ENCODE measurements at places on chromosomes 5 and 9. TPM values are rescaled to one million over a fixed set of nuclear protein-coding genes. Genes with fewer than 3 reads are reported as not detected.

DNA sequence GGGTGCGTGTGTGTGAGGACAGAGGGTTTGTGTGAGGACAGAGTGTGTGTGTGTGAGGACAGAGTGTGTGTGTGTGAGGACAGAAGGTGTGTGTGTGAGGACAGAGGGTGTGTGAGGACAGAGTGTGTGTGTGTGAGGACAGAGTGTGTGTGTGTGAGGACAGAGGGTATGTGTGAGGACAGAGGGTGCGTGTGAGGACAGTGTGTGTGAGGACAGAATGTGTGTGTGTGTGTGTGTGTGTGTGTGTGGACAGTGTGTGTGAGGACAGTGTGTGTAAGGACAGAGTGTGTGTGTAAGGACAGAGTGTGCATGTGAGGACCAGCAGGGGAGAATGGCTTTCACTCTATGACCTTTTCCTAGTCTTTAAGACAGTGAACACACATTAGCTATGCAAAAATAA, 63.1 kb upstream of the UBAC1 start:
- no peaks in the 10 kb centered on the region for H3K27me3 ChIP-seq
- H3K27ac ChIP-seq: no peak overlapping the region
- DNase-seq: peak; percentile 10
- H3K4me1 ChIP-seq: no peaks in the 10 kb centered on the region
- no peak overlapping the region for H3K4me3 ChIP-seq

The NR4A3 gene
- total RNA-seq: 34.1 TPM

DNA sequence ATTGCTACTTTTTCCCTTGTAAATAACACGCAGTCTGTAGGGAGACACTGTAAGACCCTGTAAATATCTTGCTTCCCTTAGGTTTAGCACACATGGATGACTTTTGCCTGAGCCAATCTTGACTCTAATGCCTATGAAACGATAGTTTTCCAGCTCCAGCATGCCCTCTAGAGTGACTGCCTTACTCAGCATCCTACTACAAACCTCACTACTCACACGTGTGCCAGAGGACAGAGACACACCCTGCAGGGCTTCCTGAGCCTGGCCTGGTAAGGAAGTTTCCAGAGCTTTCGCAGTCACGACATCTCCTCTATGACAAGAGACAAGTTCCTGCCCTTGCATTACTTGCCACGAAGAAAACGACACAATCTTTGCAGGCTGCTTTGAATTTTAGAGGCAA, 138.1 kb downstream of the ATPSCKMT start:
- H3K4me3 ChIP-seq: no peak overlapping the region
- DNase-seq: no peak
- H3K36me3 ChIP-seq: no peaks in the 10 kb centered on the region
- no peaks in the 10 kb centered on the region for H3K27me3 ChIP-seq

The PTGER4 gene
- 20.5 TPM for total RNA-seq

DNA sequence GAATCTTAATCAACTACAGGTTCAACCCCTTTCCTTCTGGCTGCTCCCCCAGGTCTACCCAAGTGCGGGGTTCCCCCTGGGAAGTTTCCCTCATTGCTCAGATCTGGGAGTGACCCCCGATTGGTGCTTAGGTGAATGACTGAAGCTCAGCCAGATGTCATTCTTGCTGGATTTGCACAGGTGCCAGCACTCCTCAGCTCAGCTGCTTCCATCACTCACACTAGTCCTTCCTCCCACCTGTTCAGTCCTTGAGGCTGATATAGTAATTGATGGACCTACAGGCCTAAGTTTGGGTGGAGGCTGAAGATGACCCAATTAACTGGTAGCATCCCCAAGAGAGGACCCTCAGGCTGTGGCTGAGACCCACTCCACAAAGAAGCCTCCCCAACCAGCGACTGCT, 32.9 kb downstream of the PRLR start:
- H3K27me3 ChIP-seq: no peaks in the 10 kb centered on the region
- H3K27ac ChIP-seq: no peak overlapping the region
- H3K4me1 ChIP-seq: no peaks in the 10 kb centered on the region
- no peak overlapping the region for H3K4me3 ChIP-seq
- DNase-seq: no peak

The ACER2 gene
- 17.6 TPM for total RNA-seq

The C5orf52 gene
- total RNA-seq: not detected

DNA sequence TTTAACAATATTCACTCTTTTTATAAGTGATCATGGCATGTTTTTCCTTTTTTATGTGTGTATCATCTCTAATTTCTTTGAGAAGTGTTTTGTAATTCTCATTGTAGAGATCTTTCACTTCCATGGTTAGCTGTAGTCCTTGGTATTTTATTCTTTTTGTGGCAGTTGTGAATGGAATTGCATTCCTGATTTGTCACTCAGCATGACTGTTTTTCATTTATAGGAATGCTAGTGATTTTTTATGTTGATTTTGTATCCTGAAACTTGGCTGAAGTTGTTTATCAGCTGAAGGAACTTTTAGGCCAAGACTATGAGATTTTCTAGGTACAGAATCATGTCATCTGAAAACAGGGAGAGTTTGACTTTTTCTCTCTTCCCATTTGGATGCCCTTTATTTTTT, 13.1 kb upstream of the SPINK13 start:
- H3K27me3 ChIP-seq: no peaks in the 10 kb centered on the region

- DNase-seq: no peak
- no peak overlapping the region for H3K27ac ChIP-seq
- H3K4me3 ChIP-seq: no peak overlapping the region
- H3K36me3 ChIP-seq: no peaks in the 10 kb centered on the region
- H3K27me3 ChIP-seq: no peaks in the 10 kb centered on the region
These were observed 21.3 kb downstream of the MSANTD3 start for GRCh38 chr9:100448266-100448665.

DNA sequence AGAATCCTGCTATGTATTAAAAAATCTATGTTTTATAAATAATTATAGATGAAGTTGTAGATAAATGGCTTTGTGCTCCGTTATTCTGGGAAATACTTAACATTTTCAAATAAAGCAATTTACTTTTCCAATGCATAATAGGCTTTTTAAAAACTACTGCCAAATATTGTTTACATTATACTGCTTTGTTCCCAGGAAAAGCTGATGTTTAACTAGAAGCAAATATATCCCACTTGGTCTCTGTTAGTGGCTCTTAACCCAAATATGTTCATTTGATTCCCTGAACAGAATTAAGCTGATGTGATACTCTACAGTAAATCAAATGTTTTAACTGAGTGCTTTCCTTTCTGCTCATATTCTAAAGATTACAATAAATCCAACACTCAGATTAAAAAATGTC, 326.3 kb downstream of the SLCO4C1 start:
- no peak for DNase-seq
- H3K27ac ChIP-seq: no peak overlapping the region
- H3K4me1 ChIP-seq: no peaks in the 10 kb centered on the region
- no peaks in the 10 kb centered on the region for H3K36me3 ChIP-seq
- no peaks in the 10 kb centered on the region for H3K27me3 ChIP-seq

GRCh38 chr5:57594436-57594835, 111.8 kb upstream of the ACTBL2 start:
- DNase-seq: no peak
- no peaks in the 10 kb centered on the region for H3K4me1 ChIP-seq
- no peak overlapping the region for H3K27ac ChIP-seq

The GLRA1 gene
- total RNA-seq: not detected

DNA sequence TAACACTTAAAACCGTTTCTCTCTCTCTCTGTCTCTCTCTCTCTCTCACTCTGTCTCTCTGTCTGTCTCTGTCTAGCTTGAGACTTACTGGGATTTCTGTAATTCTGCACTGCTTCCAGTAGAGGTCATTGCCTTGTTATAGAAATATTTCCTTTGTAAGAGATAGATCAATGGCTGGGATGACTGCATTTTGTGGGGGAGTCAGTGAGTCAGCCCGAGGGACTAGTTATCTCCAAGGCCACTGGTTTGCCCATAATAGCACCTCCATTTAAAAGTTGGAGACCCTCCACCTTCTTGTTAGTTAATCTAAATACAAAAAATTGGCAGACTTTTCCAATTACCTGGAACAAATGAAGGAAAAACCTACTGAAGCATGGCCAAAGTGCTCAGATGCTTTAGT, 547.2 kb downstream of the LRRC70 start:
- no peaks in the 10 kb centered on the region for H3K27me3 ChIP-seq
- H3K36me3 ChIP-seq: no peaks in the 10 kb centered on the region
- no peaks in the 10 kb centered on the region for H3K4me1 ChIP-seq

- H3K27ac ChIP-seq: no peak overlapping the region
- no peaks in the 10 kb centered on the region for H3K4me1 ChIP-seq
- H3K27me3 ChIP-seq: no peaks in the 10 kb centered on the region
- no peak for DNase-seq
- no peak overlapping the region for H3K4me3 ChIP-seq
These were observed 73.3 kb upstream of the TARS1 start for GRCh38 chr5:33367416-33367815.

DNA sequence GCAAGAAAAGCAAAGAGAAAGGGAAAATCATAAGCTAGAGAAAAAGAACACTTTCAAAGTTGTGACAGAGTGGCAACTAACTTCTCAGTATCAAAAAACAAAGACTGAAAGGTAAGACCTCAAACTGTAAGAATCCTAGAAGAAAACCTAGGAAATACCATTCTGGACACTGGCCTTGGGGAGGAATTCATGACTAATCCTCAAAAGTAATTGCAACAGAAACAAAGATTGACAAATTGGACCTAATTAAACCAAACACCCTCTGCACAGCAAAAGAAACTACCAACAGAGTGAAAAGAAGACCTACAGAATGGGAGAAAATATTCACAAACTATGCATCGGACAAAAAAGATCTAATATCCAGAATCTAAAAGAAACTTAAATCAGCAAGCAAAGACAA, 79.1 kb downstream of the FEM1C start:
- no peaks in the 10 kb centered on the region for H3K4me1 ChIP-seq
- H3K27ac ChIP-seq: no peak overlapping the region
- H3K27me3 ChIP-seq: no peaks in the 10 kb centered on the region
- no peak overlapping the region for H3K4me3 ChIP-seq
- DNase-seq: no peak

- no peak overlapping the region for H3K4me3 ChIP-seq
- H3K4me1 ChIP-seq: no peaks in the 10 kb centered on the region
- H3K27ac ChIP-seq: no peak overlapping the region
- no peak for DNase-seq
- H3K27me3 ChIP-seq: no peaks in the 10 kb centered on the region
- H3K36me3 ChIP-seq: no peaks in the 10 kb centered on the region
These were observed 36.2 kb downstream of the IPPK start for GRCh38 chr9:92633614-92634278.

GRCh38 chr9:130142641-130143040, 29.6 kb upstream of the NCS1 start:
- no peak overlapping the region for H3K27ac ChIP-seq
- H3K4me3 ChIP-seq: no peak overlapping the region
- no peaks in the 10 kb centered on the region for H3K27me3 ChIP-seq
- H3K36me3 ChIP-seq: no peaks in the 10 kb centered on the region

- no peak overlapping the region for H3K27ac ChIP-seq
- no peaks in the 10 kb centered on the region for H3K36me3 ChIP-seq
- no peaks in the 10 kb centered on the region for H3K27me3 ChIP-seq
These were observed 8.6 kb downstream of the SLC45A2 start for GRCh38 chr5:33975852-33976251.

DNA sequence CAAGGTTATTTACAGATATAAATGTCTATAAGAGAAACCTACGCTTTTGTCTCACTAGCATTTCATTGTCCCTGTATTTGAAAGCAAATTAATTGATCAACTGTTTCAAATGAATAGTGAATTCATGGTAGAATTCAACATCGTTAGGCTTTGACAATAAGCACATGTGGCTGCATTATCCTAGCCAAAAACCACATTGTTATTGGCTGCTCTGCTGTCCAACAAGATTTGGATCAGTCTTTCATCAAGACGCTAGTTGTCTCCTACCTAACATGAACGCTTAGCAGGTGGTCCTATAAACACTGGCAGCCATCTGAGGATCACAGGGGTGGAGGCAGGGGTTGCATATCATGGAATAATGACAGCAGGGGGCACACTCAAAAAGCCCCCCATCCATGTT, 455.0 kb downstream of the CTNND2 start:
- no peaks in the 10 kb centered on the region for H3K4me1 ChIP-seq
- H3K27me3 ChIP-seq: no peaks in the 10 kb centered on the region
- no peak overlapping the region for H3K27ac ChIP-seq
- H3K4me3 ChIP-seq: no peak overlapping the region
- DNase-seq: no peak
- H3K36me3 ChIP-seq: no peaks in the 10 kb centered on the region

The SURF4 gene
- 133 TPM for total RNA-seq

The S100Z gene
- total RNA-seq: 0.33 TPM

- H3K4me1 ChIP-seq: no peaks in the 10 kb centered on the region
- no peaks in the 10 kb centered on the region for H3K27me3 ChIP-seq
- H3K36me3 ChIP-seq: no peaks in the 10 kb centered on the region
- DNase-seq: no peak
These were observed 25.3 kb downstream of the AP3B1 start for GRCh38 chr5:78269088-78269703.

DNA sequence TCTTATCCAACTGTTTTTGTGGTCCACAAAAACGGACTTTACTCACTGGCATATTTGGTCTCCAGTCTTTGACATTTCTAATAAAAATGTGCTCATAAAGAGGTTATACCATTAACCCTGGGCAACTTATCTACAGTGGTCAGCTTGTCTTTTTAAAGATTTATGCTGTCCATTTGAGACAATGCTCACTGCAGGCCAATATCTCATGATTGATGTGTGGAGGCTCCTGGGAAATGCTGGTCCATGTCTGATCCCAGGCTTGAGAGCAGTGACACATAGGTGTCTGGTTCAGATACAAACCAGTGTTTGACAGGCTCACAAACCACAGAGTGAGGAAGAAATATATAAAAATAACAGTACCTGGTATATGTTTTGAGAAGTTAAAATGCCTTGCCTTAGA, 180.7 kb downstream of the TARS1 start:
- no peak overlapping the region for H3K4me3 ChIP-seq
- no peaks in the 10 kb centered on the region for H3K36me3 ChIP-seq
- H3K4me1 ChIP-seq: no peaks in the 10 kb centered on the region
- no peaks in the 10 kb centered on the region for H3K27me3 ChIP-seq
- DNase-seq: no peak

GRCh38 chr5:125422342-125422741, 675.9 kb upstream of the ZNF608 start:
- H3K4me3 ChIP-seq: no peak overlapping the region
- no peak for DNase-seq
- H3K27me3 ChIP-seq: no peaks in the 10 kb centered on the region
- H3K27ac ChIP-seq: no peak overlapping the region
- H3K36me3 ChIP-seq: no peaks in the 10 kb centered on the region

DNA sequence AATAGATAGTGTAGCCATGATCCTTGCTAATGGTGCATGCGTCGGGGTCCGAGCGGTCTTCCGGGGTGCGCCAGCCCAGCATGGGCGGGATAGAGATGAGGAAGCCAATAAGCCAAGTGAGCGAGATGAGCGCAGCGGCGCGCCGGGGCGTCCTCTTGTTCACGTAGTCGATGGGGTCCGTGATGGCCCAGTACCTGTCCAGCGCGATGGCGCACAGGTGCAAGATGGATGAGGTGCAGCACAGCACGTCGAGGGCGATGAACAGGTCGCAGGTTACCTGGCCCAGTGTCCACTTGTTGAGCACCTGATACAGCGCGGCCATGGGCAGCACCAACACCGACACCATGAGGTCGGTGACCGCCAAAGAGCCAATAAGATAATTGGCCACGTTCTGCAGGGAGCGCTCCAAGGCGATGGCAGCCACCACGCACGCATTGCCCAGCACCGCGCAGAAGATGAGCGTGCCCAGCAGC, 1.1 kb downstream of the HTR1A start:
- H3K4me1 ChIP-seq: no peaks in the 10 kb centered on the region
- no peak overlapping the region for H3K4me3 ChIP-seq
- peaks cover 46% of the 10 kb centered on the region for H3K27me3 ChIP-seq
- DNase-seq: no peak

- H3K27me3 ChIP-seq: no peaks in the 10 kb centered on the region
- H3K36me3 ChIP-seq: no peaks in the 10 kb centered on the region
- H3K4me1 ChIP-seq: no peaks in the 10 kb centered on the region
- no peak overlapping the region for H3K27ac ChIP-seq
- H3K4me3 ChIP-seq: no peak overlapping the region
- no peak for DNase-seq
These were observed 117.8 kb upstream of the SARDH start for GRCh38 chr9:133855802-133856521.

Data from breast epithelium (tissue), 4 donors.